Dorsolateral prefrontal cortex (tissue), 122 donors: ENCODE measurements at places on chromosomes 1 and 21. TPM values are rescaled to one million over a fixed set of nuclear protein-coding genes. Genes with fewer than 3 reads are reported as not detected.

DNA sequence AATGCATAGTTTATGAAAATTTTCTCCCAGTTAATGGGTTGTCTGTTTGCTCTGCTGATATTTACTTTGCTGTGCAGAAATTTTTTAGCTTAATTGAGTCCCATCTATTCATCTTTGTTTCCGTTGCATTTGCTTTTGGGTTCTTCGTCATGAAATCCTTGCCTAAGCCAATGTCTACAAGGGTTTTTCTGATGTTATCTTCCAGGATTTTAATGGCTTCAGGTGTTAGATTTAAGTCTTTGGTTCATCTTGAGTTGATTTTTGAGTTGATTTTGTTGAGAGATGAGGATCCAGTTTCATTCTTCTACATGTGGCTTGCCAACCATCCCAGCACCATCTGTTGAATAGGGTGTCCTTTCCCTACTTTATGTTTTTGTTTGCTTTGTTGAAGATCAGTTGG, 85.2 kb downstream of the DRAM2 start:
- no peak for DNase-seq

- DNase-seq, result no peak
Measured at GRCh38 chr1:16644193-16644481, 22.6 kb downstream of the RNU1-3 start.

DNA sequence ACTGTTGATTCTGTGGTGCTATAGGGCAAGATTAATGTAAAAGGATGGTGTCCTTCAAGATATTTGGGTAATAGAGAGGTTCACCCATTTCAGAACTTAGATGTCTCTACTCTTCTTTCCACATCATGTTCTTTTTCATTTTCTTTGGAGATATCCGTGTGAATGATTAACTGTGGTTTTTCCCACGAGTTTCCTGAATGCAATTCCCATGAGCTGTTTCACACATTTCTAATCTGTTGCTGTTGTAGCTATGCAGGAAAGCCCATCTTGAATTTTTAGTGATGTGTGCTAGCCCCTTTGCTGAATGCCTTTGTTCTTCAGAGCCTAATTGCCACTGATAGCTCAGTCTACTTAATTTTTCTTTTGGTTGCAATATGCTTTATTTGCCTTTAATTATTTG, 27.6 kb downstream of the SNX27 start:
- DNase-seq, result no peak

DNA sequence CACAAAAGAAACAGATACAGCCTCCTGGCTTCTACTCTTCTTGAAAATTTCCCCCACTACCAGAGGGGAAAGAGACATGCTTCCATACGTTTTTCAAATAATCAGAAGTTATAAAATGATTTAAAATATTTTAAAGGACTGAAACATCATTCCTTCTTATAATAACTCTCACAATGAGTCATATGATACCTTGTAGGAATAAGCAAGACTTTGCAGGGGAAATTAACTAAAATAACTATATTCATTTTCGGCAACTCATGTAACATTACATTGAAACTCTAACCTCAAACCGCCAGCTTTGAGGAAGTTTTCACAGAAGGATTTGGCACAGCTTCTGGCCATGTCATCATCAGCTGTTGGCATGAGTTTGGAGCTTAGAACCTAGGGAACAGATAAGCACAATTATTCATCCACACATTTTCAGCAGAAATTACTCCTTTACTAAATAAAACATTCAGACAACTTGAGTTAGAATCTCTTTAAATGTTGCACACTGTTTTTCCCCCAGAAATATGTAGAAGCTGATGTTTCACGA, 85.9 kb downstream of the USP24 start:
- peak; percentile 33 for DNase-seq

Gene CSF3R
- total RNA-seq, result 10.3 TPM

- no peak for DNase-seq
Measured at GRCh38 chr1:54046671-54047383, 6.2 kb downstream of the TMEM59 start.

- DNase-seq, result no peak
Measured at GRCh38 chr1:160204526-160205241, 500 bp upstream of the PEA15 start.

DNA sequence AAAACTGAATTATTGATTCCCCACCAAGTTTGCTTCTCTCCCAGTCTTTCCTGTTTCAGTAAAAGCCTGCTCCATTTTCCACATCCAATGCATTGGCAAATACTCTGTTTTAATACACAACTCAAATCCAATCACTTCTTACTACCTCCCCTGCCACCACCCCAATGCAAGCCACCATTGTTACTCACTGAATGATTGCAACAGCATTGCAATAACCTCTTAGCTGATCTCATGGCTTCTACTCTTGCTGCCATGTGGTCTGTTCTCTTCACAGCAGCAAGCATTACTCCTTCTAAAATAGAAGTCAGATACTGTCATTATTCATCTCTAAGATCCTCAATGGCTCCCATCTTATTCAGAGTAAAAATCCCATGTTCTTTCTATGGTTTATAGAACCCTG, 123.4 kb downstream of the ATP6V1G3 start:
- DNase-seq, result no peak

Gene F3
- 42.7 TPM for total RNA-seq

- DNase-seq, result no peak
Measured at GRCh38 chr21:20998886-20999285, 677 bp downstream of the NCAM2 start.

DNA sequence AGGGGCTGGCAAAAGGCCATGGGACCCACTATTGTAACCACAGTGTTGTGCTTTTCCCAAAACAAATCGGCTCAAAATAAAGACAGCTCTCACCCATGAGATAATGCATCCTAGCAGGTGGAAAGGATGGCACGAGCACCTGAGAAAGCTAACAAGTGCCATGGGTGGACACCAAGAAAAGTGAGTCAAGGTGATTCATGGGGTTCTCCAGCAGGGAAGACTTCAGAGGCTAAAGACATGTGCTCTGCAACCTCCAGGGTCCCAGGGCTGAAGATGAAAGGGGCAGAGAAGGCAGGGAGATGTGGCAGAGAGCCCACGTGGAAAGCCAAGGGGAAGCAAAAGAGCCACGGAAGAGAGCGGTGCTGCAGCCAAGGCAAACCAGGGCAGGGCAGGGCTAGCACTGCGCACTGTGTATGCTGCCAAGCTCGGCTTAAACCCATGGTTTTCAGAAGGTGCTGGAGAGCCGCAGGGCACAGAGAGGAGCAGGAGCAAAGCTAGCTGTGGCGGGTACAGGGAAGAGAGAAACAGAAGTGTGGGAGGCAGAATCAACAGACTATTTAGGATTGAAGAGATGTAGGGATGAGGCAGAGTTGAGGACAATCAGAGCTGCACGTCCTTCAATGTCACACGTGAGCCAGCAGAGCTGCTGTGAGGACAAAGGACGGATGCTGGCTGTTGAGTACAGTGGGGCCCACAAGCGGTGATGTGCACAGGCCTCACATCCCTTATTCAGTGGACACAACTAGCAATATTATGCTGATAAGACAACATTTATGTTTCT, 41.8 kb upstream of the C1orf198 start:
- DNase-seq, result peak; percentile 43

- DNase-seq, result no peak
Measured at GRCh38 chr1:179807691-179808485, 64.8 kb downstream of the FAM163A start.

- DNase-seq, result no peak
Measured at GRCh38 chr1:180170546-180171151, 16.0 kb downstream of the QSOX1 start.

GRCh38 chr1:26831546-26832248, 5.2 kb downstream of the ZDHHC18 start:
- DNase-seq, result no peak

Gene SLC22A15
- 45.8 TPM for total RNA-seq

- DNase-seq, result peak; percentile 93
Measured at GRCh38 chr21:33924079-33924765, 8.6 kb upstream of the ATP5PO start.

GRCh38 chr1:89930579-89930978, 64.3 kb upstream of the ZNF326 start:
- DNase-seq, result no peak

Gene SPATA1
- 1.5 TPM for total RNA-seq

DNA sequence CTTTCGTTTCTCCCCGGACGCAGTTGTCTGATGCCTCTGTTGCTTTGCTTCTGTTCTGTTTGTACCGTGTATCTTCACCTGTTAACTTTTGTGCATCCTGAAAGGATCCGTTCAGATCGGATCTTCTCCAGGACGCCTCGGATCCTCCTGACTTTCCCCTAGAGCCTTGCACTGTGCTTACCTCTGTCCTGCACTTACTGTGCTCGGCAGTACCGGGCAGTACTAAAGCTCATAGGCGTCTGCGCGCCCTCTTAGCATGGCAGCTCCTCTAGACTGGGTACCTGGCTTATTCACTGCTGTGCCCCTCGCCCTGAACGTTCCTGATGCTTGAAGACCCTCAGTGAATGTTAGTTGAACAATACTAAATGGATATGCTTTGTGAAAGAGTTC, 934 bp downstream of the SCP2 start:
- peak; percentile 27 for DNase-seq

GRCh38 chr1:31390071-31390470, 17.2 kb upstream of the FABP3 start:
- DNase-seq, result no peak

- DNase-seq, result no peak
Measured at GRCh38 chr21:27804515-27804914, 837.6 kb upstream of the ADAMTS5 start.

Gene FLG
- not detected for total RNA-seq

GRCh38 chr1:167538657-167539056, 14.9 kb downstream of the CREG1 start:
- no peak for DNase-seq

DNA sequence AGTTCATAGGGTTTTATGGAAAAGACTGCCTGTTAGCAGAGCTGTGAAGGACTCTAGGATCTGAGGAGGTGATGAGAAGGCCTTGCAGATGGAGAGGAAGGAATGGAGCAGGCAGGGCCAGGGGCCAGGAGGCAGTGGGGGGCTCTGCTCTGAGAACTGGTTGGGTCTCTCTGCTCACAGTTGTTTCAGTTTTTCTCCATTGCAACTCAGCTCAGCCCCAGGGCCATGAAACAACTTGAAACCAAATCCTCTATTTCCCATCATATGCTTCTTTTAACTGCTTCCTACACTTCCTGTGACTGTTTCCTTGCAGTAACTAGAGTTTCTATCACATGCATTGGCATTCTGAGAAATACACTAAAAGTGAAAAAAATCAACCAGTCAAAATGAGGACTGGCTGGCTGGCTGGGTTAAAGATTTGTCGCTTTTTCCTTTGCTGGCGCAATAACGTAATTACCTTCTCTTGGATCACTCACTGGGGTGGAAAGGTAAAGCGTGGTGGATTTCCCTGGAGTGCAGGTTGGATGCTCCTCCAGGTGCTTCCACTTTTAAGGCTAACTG, 172.0 kb downstream of the CDC7 start:
- no peak for DNase-seq

DNA sequence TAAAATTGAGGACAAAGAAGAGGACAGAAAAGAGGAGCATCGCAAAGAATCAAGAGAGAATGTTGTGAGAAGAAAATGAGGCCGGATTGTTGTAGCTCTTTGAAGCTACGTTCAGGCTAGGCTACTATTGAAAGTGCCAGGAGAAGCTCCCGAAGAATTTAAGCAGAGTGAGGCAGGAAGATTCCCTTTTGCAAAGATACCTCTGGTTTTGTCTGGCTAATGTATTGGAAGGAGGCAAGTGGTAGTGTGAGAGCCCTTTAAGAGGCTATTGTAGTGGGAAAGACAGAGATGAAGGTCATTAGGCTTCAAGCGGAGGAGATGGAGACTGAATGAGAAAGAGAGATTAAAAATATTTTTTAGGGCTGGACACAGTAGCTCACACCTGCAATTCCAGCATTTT, 476.9 kb upstream of the ADGRL2 start:
- DNase-seq, result no peak

DNA sequence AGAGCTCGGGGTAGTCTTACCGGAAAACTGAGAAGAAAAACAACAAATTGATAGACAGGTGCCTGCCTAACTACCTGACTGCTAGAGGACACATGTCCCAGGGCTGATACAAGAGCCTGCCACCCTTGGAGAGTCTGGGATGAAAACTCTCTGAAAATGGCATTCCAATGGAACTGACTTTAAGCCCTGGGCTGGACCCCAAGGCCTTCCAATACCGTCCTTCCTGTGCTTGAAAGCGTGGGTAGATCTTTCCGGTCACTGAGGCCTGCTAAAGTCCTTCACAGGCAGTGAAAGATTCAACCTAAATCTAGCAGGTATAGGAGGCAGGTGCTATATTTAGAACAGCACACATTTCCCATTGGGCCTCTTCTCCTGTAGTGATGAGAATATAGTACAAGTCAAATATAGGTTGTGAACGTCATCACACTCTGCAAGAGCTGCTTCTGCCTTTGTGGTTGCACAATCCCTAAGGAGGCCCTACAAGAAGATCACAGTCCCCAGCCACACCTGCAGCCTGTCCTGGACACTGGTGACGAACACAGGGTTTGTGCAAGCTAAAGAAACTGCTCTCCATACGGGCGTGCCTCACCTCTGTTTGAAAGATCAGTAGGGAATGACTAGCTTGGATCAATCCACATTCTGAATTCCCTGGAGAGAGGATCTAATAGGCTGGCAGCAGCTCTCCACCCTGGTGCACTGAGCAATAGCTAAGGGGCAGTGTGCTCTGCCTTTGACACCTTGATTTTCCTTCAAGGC, 876 bp upstream of the CHML start:
- DNase-seq, result no peak

DNA sequence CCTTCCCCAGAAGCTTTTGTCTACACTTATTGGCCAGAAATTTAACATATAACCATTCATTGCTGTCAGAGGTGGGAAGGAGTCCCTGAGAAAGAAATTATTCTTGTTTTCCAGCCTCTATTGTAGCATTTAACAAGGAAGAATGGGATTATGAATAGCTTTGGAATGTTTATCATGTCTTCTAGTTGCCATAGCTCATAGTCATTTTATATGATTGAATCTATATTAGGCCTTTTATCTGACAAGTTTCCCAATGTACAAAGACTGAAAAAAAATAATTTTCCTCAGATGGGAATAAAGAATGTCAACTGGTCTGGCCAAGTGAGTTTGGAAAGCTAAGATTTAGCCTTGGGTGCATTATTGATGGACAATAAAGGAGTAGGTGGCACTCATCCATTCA, 28.3 kb downstream of the PTPRC start:
- no peak for DNase-seq

Gene LMNA
- total RNA-seq, result 61.2 TPM

Gene LRRC8B
- 122 TPM for total RNA-seq

GRCh38 chr1:84644472-84644871, 45.8 kb downstream of the SSX2IP start:
- DNase-seq, result no peak

Gene SPRR2E
- not detected for total RNA-seq

Gene RUNX1
- 11.1 TPM for total RNA-seq

DNA sequence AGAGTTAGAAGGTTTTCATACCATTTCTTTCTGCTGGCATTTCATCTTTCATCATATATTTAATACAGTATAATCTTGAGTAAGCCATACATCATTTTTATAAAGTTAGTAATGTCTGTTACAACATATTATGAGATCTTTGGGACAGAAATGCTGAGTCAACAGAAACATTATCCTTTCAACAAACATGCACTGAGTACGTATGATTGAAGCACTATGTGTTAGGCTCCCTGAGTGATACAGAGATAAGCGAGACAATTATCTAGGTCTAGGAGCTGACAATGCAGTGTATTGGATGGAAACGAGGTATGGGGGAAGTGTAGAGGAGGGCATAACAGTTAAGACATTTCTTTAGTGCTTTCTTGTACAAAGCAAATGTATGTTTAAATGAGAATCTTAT, 19.7 kb upstream of the GPR52 start:
- DNase-seq, result no peak
